ENCODE measurements at places on chromosomes 3 and 15.

DNA sequence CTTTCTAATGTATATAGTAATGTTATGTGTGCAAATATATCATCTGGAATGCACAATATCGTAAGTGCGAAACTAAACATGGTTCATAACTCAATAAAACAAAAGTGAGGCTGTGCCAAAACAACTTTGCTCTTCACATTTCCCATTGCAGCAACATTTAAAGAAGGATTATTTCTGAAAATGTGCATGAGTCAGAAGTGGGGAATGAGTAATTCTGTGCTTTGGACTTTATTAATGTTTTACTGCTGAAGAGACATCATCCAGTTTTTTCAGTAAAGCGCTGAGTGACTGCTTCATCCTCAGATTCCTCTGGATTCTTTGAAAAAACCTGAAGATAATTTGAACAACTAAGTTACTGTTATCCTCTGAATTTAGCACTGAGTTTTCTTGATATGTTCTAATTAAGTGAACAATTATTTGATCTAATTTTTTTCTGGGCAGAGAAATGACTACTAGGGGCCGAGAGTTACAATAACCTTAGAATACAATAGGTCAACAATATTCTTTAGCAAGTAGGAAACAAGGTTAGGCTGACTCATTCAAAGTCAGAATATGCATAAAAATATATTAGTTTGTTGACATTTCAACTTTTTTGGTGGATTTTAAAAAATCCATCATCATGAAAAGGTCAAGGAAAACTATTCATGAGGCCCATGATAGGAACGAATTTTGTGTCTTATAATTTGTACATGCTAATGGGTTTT lies 20.0 kb upstream of the PLCL2 start:
- no peak for DNase-seq

- no peak for DNase-seq
These were observed 8.6 kb downstream of the SCN5A start for GRCh38 chr3:38640661-38641452.

DNA sequence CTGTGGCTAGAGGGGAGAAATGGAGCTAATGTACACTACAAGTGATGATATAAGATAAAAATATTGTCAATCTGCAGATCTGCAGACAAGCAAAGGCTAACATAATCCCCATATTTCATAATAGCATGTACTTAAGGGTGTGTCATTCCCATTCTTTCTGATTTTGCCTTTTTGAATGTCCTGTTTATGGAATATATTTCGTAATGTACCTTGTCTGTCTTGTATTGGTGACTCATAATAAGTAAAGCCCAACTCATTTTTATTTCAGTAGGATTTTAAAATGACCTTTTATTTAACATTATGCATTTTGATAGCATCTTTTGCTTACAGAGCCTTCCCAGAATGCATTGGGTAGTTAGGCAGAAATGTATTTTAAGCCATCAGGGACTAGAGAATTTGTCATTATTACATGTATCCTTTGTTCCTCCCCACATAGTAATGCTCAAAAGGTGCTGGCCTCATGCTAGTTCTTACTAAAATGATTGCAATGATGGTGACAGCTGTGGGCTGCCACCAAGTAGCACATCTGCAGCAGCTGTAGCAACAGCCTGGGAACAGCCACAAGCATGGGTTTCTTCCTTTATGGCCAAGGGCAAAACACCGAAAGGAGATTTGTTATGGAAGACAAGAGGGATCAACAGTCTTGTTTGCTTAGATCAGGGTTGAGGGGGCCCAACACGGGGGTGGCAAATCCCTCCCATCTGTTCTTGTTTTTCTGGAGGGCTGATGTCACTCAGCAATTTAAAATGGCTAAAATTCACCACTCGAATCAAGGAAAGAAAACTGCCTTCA lies 188.5 kb downstream of the CADPS start:
- no peak for DNase-seq

DNA sequence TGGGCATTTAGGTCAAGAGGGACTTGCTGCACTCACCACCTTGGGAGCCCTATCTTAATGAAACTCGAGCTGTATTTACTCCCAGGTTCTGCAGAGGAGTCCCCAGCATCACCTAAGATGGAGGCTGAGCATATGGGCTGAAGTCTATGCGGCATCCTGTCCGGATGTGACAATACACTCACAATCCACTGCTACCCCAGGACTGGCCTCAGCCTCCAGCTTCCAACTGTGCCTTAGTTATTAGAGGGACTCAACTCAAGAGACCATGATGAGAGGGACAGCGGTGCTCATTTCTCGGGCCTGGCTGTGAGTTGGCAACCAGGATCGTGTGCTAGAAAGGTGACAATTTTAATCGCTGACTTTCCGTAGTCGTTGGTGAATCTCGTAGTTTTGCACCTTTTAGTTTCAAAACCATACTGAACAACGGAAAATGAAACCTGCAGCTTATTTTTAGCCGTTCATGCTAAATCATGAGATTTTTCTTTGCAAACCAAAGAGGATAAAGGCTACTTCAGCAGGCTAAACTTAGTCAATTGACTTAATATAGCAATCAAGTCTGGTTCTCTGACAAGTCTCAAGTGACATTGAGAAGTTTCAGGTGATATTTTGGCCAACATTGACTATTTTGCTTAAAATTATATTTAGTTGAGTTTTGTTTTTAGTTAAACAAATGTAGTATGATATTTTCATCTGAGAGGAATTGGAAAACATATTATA lies 11.1 kb downstream of the ZBTB38 start:
- DNase-seq: no peak

DNA sequence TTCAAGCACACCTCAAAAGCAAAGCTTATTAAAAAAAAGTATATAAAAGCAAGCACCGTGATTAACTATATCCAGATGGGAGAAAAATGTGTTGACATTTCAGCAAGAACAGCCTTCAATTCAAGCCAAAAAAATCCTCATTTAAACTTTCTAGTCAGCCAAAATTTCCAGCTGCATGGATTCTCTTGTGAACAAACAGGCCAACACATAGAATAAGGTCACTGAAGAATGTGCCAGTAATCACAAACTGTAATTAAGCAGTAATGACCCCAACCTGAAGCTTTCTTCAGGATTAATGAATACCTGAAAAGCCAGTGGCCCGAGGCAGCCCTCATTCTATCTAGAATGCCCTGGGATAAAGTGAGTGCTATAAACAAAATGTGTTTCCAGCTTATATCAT lies 130.7 kb upstream of the KCNMB2 start:
- DNase-seq: no peak

DNA sequence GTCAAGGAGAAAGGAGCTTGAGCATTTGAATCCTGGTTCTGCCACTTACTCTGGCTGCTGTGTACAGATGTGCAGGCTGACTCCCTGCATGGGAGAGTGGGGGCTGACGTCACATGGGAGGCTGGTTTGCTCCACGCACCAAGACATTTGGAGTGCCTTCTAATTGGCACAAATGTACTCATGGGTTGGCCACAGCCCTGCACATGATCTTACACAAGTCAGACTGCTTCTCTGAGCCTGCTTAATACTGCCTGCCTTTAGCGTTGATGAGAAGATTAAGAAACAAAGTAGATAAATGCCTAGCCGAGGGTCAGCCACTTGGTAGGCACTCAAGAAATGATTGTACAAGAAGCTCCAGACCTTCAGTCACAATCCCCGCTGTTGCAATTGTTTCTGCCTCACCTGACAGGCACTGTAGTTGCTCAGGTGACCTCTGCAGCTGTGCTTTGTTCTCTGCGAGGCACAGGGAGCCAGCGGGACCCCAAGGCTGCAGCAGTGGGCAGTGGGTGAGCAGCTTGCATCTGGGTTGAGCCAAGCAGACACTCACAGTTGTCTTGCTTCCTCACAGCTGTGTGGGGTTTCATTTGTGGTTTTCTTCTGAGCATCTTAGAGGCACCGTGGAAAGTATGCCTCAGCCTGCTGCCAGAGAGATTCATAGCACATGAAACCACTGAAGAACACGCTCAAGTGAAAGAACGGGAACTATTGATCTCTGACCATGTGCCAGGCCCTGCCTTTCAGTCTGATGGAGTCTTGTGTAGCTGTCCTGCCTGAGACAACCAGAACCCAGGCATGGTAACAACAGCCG lies 33.1 kb downstream of the GRK7 start:
- DNase-seq: peak; percentile 44

DNA sequence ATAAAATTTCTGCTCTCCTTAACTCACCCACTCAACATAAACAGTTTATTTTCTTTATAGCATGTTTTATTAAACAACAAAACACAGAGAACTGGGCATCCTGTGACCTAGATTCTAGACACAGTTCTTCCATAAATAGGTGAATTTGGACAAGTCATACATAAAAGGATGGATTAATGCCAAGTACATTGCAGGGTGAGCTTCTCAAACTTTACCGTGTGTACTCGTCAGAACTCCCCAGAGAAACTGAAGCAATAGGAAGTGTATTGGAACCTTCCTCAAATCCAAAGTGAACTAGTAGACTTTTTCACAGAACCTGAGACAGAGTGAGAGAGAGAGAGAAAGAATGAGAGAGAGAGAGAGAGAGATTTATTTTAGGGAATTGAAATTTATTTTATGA lies 139.7 kb downstream of the CD47 start:
- DNase-seq: no peak

- no peak for DNase-seq
These were observed 243.7 kb downstream of the SLC9A9 start for GRCh38 chr3:143604402-143605185.

DNA sequence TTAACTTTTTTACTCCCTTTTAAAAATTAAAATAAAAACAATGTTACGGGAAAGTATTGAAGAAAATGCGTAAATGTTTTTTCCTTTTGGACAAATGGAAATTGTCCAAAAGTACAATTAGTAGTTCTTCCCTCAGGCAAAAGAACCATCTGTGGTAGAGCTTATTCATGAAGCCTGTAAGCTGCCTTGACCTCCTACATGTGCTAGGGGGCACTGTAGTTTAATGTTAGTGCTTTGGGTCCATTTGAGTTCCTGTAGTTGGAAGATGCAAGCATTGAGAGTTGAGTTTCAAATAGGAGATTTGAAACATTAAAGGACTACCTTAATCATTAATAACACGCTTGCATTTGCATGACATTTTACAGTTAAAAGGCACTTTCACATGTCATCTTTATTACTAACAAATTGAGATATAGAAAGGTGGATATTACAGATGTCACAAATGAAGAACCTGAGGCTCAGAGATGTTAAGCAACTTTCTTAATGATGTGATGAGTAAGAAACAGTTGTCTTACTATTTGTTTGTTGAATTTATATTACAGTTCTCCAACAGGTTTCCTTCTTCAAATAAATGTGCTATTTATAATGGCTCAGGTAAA lies 1.8 kb upstream of the ZNF385D start:
- DNase-seq: no peak

- no peak for DNase-seq
These were observed 2.1 kb downstream of the ATP11B start for GRCh38 chr3:182795389-182795782.

DNA sequence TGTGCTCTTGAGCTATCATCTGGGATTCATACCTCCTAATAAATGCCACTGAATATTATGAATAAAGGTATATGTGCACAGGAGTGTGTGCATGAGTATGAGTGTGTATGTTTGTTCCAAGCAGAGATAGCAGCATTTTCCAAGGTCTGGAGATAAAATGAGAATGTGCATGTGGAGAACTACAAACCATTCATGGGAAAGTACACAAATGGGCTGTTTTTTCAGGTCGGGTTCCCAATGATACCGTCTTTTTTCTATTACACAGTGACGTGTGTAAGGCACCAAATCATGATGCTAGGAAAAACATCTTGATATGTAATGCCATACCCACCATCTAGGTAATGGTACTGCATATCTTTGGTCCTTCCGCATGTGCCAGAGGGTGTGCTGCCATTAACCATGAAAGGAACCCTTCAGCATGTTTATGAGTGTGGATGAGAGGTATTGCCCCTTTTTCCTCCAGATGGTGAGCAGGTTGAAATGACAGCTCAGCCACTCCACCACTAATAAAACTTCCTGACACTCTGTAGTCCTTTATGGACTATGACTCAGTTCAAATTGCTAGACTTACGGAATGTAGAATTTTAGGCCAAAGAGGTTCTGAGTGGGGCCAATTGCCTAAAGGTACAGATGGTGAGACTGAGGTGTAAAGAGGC lies 36.4 kb upstream of the COPB2 start:
- no peak for DNase-seq

GRCh38 chr3:172156586-172156955 lies 117.2 kb downstream of the FNDC3B start:
- no peak for DNase-seq

- no peak for DNase-seq
These were observed 1227.6 kb upstream of the EPHA6 start for GRCh38 chr3:95586754-95587153.

GRCh38 chr15:69713726-69714559 lies 261.3 kb downstream of the RPLP1 start:
- DNase-seq: peak; percentile 53

DNA sequence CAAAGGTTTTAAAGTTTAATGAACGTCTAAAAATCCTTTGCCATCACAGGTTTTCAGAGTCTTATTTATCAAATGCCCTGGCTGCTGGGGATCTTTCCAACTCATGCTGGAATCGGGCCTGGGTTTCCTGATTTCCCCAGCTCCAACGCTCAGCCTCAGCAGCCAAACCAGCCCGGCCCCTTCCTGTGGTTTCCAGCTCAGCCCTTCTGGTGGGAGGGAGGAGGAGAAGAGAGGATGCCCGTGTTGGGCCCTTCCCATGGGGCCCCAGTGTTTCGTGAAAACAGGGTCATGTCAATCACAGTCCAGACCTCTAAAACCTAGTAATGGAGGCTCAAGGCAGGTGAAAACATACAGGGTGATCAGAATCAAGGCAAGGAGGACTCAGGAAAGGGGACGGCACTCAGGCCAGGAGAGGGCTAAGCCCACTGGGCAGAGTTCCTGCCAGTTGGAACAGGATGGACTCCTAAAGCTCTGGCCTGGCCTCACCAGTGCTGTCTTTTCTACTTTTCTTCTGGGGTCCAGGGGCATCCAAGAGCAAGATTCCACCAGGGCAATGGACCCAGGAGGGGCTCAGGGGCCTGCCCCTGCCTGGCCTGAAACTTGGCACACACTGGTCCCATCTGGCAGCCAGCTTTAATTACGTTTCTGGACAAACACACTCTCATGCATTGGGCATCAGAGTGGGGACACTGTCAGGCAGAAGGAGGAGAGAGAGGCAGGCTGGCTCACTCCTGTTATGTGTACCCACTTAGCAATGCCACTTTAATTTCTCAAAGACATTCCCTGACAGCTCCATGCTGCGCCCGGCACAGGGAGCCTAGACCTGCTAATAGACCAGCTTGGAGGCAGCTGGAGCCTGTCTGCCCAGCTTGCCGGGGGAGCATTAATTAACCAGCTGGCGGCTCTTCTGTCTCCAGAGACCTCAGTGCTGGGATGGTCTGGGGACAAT lies 194.6 kb downstream of the FAM43A start:
- no peak for DNase-seq

DNA sequence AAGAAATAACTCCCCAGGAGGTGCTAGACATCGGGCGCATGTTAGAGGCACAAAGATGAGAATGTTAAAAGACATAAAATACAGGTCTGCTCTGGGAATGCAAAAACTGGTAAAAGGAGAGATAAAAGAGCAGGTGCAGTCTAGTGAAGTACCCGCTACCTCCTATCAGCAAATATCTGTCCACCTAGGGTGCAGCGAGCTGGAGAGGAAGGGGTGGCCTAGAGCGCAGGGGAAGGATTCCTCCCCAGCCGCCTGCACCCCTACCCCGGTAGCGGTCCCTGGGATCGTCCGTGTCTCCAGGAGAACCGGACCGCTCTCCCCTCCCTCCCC lies 237 bp upstream of the ZNF662 start:
- no peak for DNase-seq

GRCh38 chr3:108124337-108125152 lies 33.7 kb upstream of the CD47 start:
- peak; percentile 54 for DNase-seq

- DNase-seq: no peak
These were observed 6.7 kb downstream of the LPCAT4 start for GRCh38 chr15:34360298-34360697.

GRCh38 chr15:38847666-38848065 lies 283.1 kb upstream of the RASGRP1 start:
- DNase-seq: no peak

- no peak for DNase-seq
These were observed 103.9 kb upstream of the BCL6 start for GRCh38 chr3:187849016-187849654.

All from activated T-helper 9 cell treated with anti-CD3 and anti-CD28 coated beads, Interleukin-2, amount 50 U/mL, for 16 hours (primary cell).